Daoy (cell line): ENCODE measurements at places on chromosomes 4 and X. TPM values are rescaled to one million over a fixed set of nuclear protein-coding genes. Genes with fewer than 3 reads are reported as not detected.

CT55 gene
- total RNA-seq = 0.34 TPM in 1 of 2 replicates, not detected in the other

SYTL4 gene
- 3.1 and 3.6 TPM in 2 replicates for total RNA-seq

IL21 gene
- total RNA-seq = not detected in 2 replicates

ABLIM2 gene
- total RNA-seq = 0.21 and 0.23 TPM in 2 replicates

PPP1R2C gene
- not detected in 2 replicates for total RNA-seq

MAGEA9B gene
- total RNA-seq = 0.11 TPM in 1 of 2 replicates, not detected in the other

PABPC5 gene
- total RNA-seq = 0.27 TPM in 1 of 2 replicates, not detected in the other

CENPU gene
- total RNA-seq = 57.6 and 58.9 TPM in 2 replicates

DHRSX gene
- total RNA-seq = 7.0 and 12.3 TPM in 2 replicates

CFI gene
- 1.7 and 3.6 TPM in 2 replicates for total RNA-seq

MAGEB2 gene
- total RNA-seq = 32.6 and 42.1 TPM in 2 replicates

SPINK2 gene
- not detected in 2 replicates for total RNA-seq

FGB gene
- not detected in 2 replicates for total RNA-seq

ZNF630 gene
- 1.3 and 1.6 TPM in 2 replicates for total RNA-seq

CT47A1 gene
- total RNA-seq = 3.5 and 11.9 TPM in 2 replicates

GRPR gene
- not detected in 2 replicates for total RNA-seq

GC gene
- not detected in 2 replicates for total RNA-seq

SRPX2 gene
- 21.7 and 30.6 TPM in 2 replicates for total RNA-seq

CCDC110 gene
- total RNA-seq = 0.06 TPM in 1 of 2 replicates, not detected in the other

SPANXN3 gene
- not detected in 2 replicates for total RNA-seq

TRPC5OS gene
- total RNA-seq = not detected in 2 replicates

FAM9A gene
- total RNA-seq = not detected in 2 replicates

ENOPH1 gene
- 28.2 and 29.8 TPM in 2 replicates for total RNA-seq

HTN1 gene
- total RNA-seq = not detected in 2 replicates

H2AZ1 gene
- total RNA-seq = 529 and 589 TPM in 2 replicates

TMPRSS11A gene
- not detected in 2 replicates for total RNA-seq

USP17L28 gene
- total RNA-seq = not detected in 2 replicates

SLC6A14 gene
- not detected in 2 replicates for total RNA-seq

TSPAN5 gene
- 13.4 and 13.6 TPM in 2 replicates for total RNA-seq

GPR50 gene
- not detected in 2 replicates for total RNA-seq

RHOXF2 gene
- total RNA-seq = not detected in 2 replicates

RHOXF1 gene
- not detected in 2 replicates for total RNA-seq

PGAM4 gene
- total RNA-seq = not detected in 2 replicates

SMIM31 gene
- total RNA-seq = not detected in 2 replicates

NEIL3 gene
- 11.3 and 14.5 TPM in 2 replicates for total RNA-seq

NAT8L gene
- total RNA-seq = 2.8 and 3.4 TPM in 2 replicates

CLCN4 gene
- 4.2 and 8.8 TPM in 2 replicates for total RNA-seq

FOXR2 gene
- 6.0 and 7.2 TPM in 2 replicates for total RNA-seq

CLIC2 gene
- total RNA-seq = 4.4 and 11.5 TPM in 2 replicates

PRDM5 gene
- 4.3 and 5.2 TPM in 2 replicates for total RNA-seq

SPANXN4 gene
- not detected in 2 replicates for total RNA-seq

MAGEA8 gene
- total RNA-seq = not detected in 2 replicates

RELL1 gene
- 40.9 and 45.9 TPM in 2 replicates for total RNA-seq
